ENCODE measurements at places on chromosomes 12 and 14.

DNA sequence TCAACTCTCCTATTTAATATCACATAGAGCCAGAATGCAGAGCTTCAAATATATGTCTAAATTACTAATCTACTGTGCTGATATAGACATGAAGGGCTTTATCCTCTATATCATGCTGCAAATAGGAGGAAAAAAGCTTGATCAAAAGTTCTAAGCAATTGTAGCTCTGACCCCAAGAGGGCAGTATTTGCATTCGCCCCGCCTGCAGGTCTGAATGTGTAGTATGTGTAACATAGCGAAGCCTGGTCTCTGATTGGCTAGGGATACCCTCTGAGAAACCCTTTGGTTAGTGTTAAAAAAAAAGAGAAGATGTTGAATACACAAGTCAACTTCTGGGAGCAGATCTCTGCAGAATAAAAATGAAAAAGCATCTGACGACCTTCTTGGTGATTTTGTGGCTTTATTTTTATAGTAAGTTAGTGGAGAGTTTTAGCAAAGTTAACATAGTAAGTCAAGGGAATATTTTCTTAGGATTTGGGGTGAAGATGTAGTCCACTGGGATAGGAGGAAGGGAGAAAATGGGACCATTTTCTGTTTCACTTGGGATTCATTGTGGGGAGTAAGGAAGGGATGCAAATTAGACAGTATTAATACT lies 151.6 kb upstream of the OR4E1 start:
- no peak for DNase-seq

DNA sequence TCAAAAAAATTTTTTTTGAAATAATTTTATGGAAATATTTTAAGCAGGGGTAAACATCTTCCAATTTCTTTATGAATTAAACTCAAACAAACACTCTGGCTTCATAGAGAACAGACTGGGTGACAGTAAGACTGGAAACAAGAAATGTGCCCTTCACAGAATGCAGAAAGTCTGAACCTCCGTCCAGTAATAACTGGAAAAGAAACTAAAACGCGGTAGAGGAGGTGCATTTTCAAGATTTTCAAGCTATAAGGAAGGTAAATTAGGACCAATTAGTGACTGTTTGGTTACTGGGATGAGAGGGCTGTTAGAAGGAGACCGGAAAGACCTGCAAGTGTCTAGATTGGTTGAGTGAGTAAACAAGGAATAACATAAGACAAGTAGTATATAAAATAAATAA lies 245.7 kb downstream of the CEP128 start:
- no peak for DNase-seq

DNA sequence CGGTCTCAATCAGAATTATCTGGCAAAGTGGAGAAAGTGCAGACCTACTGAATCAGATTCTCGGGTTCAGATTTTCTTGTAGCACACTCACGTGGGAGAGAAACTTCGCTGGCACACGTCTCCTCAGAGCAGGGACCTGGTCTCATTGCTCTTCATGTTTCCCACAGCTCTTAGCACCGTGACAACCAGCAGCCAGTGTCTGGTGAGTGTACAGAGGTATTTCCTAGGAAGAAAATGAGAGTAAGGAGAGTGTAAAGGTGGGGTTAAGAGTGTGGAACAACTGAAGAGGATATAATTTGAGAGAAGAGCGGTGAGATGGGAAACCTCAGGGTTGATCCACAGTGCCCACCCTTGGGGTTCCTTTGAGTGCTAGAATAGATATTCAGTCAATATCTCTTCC lies 89.2 kb downstream of the ARF6 start:
- DNase-seq, result peak; percentile 25

GRCh38 chr12:102573237-102573636 lies 92.9 kb upstream of the IGF1 start:
- DNase-seq, result peak; percentile 46

- DNase-seq, result no peak
These were observed 703 bp downstream of the TMED10 start for GRCh38 chr14:75175677-75176141.

DNA sequence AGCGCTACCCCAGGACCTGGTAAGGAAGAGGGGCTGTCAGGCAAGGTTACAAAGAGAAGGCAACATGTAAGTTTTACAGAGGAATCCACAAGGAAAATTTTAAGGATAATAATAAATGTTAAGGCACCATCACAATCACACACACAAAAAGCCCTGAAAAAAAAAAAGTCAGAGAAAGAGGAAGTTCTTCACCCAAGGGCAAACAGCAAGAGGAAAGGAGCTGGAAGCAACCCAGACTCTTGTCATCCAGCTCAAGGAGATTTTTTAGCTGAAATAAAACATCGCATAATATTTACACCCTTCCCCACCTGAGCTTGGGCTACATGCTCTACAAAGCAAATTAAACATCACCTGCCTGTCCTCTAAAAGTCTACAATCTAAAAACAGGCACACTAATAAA lies 9.5 kb downstream of the SPTB start:
- no peak for DNase-seq

- no peak for DNase-seq
These were observed 169.2 kb upstream of the MYL2 start for GRCh38 chr12:111089616-111090015.

- peak; percentile 31 for DNase-seq
These were observed 35.3 kb downstream of the VWF start for GRCh38 chr12:6088921-6089747.

- no peak for DNase-seq
These were observed 75.3 kb downstream of the GARIN6 start for GRCh38 chr12:99722690-99723486.

GRCh38 chr14:58301416-58301815 lies 3.1 kb downstream of the ARID4A start:
- DNase-seq, result no peak

GRCh38 chr12:124512667-124513296 lies 54.6 kb downstream of the NCOR2 start:
- peak; percentile 96 for DNase-seq

GRCh38 chr12:15733136-15733535 lies 56.1 kb downstream of the EPS8 start:
- DNase-seq, result no peak

DNA sequence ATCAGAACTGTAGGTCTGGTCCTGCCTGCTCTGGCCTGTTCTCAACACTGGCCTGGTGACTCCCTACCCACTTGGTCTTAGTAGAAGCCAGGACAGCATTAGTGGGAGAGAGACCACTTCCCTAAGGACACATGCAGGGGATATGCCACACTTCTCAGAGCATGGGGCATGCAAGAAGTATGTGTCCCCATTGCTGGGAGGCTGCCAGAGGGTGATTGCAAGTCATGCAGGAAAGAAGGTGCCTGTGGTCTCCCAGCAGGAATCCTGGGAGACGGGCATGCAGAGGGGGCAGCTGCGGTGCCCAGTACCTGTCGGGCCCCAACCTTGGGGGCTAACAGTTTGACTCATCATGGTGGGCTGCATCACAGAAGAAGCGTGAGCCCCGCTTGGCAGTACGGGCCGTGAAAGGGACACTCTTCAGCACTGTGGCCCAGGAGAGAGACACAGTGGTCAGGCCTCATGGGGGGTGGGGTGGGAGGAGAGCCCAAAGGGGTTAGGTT lies 23.0 kb downstream of the PRPF40B start:
- no peak for DNase-seq

GRCh38 chr14:103133210-103134140 lies 10.2 kb downstream of the TNFAIP2 start:
- DNase-seq, result no peak

DNA sequence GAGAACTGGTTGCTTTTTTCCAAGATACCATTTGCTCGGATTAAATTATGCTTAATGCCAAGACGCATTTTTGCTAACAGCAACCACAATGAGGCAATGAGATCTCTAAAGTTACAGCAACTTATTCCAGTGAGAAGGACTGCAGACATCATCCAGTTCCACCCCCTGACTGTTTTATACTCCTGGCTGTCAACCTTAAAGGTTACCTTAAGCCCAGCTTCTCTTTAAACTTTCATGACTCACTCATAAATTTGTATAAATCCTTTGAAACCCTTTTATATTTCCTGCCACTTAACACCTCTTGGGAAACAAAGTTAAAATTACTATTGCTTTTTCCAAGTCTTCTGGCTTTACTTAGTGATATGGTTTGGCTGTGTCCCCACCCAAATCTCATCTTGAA lies 80.2 kb downstream of the TMTC1 start:
- DNase-seq, result no peak

GRCh38 chr12:43285159-43285598 lies 266.8 kb downstream of the ADAMTS20 start:
- DNase-seq, result peak; percentile 93

DNA sequence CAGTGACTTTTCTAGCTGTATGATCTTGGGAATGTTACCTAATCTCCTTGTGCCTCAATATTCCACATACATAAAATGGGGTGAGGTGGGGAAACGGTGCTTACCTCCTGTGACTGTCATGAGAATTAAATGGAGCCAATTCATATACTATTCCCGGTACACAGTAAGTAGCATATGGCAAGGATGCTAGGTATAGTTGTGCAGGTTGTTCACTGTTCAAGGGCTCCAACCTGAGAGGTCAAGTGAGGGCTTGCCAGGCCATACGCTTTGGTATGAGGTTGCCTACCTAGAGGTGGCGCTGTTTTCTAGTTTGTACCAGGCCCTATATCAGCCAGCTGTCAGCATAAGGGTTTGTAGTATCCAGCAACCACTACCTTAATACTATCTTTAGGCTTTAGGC lies 3.6 kb upstream of the BATF start:
- DNase-seq, result no peak

DNA sequence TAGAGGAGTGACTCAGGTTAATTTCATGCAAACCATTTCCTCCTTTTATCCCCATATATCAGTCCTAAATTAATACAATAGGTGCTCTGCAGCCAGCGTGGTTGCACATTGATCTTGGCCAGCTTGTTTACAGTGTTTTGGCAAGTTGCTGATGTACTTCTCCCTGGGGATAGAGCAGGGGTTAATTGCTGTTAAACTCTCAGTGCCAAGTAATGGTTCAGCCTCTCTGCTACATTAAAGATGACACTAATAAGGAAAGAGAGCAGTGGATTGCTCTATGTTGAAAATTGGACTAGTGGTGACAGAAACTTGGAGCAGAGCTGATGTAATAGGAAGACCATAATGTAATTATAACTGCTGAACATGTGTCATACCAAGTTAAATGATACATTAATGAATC lies 717.5 kb downstream of the RERGL start:
- no peak for DNase-seq

- peak; percentile 67 for DNase-seq
These were observed 3.4 kb downstream of the TAMALIN start for GRCh38 chr12:52010152-52010622.

GRCh38 chr14:90784621-90785270 lies 31.5 kb downstream of the TTC7B start:
- no peak for DNase-seq

DNA sequence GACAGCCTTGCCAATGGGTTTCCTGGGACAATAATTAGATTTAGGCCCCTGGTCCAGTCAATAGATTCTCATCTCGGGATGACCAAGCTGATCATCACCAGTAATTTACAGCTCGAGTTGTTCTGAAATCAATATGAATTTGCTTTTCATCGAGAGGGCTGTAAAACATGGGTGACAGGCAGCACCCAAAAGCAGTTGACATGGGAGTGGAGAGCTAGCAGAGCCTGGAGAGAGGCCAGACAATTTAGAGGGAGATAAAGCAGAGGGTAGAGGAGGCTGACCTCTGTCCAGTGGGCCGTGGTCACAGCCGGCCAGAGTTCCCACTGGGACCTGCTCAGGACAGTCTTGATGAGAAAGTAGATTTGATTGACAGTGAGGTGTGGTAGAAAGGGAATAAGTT lies 157.3 kb downstream of the ASCL4 start:
- no peak for DNase-seq

DNA sequence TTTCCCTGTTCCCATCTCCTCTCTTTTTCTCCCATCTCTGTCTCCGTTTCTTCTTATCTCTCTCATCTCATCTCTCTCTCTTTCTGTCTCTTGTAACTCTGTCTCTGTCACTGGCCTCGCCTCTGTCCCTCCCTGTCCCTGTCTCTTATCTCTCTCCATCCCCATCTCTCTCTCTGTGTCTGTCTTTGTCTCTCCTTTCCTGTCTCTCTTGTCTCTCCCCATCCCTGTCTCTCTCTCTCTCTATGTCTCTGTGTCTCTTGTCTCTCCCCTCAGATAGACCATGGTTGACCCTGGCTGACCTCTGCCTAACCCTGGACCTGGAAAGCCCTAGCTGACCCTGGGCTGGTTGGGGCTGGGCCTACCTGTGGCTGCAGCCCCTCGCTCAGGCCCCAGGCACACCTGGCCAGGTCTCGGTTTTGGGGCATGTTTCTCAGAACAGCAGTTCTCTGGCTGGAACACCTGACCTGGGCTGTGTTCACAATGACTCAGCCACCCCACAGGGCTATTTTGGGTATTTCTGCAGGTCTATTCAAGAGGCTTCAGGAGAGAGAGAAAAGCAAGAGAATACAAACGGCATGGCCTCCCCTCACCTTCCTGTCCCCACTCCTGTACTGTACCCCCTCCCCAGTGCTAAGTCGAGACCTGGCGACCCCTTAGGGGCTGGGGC lies 174.4 kb downstream of the TMEM121 start:
- no peak for DNase-seq

- peak; percentile 80 for DNase-seq
These were observed 345.8 kb downstream of the CCDC91 start for GRCh38 chr12:28536088-28536487.

DNA sequence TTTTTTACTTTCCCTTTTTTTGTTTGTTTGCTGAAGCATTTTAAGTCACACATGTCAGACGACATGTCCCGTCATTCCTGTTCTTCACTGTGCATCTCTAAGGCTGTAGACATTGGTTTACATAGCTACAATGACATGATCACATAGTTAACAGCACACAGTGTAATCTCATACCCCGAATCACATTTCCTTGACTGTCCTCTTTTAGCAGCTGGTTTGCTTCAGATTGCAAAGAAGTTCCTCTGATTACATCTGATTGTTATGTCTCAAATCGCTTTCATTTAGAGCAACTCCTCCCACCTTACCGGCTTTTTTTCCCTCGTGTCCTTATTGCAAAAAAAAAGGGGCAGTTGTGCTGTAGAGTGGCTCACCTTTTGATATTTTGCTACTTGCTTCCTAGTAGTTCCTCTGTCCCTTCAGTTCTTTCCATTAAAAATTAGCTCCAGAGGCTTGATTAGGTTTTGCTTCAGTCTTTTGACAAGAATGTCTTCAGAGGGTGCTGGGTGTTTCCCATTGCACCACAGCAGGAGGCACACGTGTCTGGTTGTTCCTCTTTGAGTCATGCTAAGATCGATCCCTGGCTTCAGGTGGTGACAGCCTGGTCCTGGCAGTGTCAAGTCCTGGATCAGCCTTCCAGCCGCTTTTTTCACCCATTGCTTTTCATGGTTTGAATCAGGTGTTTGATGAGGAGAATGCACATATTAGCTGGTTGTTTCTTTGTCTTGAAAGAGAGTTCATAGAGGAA lies 35.0 kb downstream of the ZNF664 start:
- peak; percentile 52 for DNase-seq

Data from EH (cell line).